ENCODE measurements at places on chromosomes 7 and 10. TPM values are rescaled to one million over a fixed set of nuclear protein-coding genes. Genes with fewer than 3 reads are reported as not detected.

The FAM241B gene
- not detected for total RNA-seq

DNA sequence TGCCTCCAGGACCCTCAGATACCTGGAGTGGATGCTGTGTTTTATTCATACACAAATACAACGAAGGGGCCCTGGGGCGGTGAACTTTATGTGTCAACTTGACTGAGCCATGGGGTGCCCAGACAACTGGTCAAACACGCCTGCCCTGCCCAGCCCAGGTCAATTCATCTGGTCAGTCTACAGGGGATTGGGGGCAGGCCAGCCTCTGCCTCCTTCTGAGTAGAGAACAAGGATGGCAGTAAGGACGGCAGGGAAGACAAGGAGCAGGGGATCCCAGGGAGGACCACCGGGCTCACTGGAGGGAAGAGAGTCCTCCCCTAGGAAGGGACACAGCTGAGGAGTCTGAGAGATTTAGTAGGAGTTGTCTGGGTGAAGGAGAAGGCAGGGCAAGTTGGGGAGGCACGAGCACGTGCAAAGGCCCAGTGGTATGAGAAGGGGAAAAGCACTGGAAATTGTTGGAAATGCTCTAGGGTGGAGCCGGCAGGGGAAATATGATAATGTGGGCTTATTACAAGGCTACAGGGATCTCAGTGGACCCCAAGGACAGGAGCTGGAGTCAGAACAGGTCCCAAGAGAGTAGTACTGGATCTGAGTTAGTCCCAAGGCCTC is 63.4 kb downstream of the MYL10 start:
- no peak for DNase-seq

DNA sequence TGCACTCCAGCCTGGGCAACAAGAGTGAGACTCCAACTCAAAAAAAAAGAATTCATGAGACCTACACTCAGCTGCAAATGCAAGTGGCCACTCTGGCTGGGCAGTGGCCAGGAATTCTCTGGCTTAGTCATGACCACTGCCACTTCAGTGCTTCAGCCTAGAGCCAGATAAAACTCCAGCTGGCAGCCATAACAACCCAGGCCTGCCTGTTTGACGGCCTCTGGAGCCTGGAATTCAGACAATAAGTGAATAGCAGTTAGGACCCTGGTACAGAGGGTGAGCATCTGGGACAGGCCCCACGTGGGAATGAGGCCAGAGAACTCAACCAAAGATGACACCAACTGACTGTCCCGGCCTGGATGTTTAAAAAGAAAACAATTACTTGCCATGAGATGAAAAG is 18.9 kb downstream of the RCC1L start:
- peak; percentile 91 for DNase-seq

- no peak for DNase-seq
Observed at GRCh38 chr10:43352951-43353350, 18.5 kb upstream of the FXYD4 start.

DNA sequence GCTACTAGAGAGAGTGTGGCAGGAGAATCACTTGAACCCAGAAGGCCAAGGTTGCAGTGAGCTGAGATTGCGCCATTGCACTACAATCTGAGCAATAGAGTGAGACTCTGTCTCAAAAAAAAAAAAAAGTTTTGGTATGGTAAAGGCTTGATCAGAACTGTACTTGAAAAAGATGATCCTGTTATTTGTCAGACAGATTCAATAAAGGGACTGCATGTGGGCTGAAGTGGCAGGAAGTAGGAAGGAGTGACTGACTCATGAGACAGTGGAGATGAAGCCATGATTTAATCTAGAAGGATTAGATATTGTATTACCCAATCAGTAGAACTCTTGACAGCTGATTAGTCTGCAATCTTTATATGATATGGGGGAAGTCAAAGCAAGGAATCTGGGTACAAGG is 2.7 kb upstream of the TMEM254 start:
- DNase-seq = peak; percentile 23

DNA sequence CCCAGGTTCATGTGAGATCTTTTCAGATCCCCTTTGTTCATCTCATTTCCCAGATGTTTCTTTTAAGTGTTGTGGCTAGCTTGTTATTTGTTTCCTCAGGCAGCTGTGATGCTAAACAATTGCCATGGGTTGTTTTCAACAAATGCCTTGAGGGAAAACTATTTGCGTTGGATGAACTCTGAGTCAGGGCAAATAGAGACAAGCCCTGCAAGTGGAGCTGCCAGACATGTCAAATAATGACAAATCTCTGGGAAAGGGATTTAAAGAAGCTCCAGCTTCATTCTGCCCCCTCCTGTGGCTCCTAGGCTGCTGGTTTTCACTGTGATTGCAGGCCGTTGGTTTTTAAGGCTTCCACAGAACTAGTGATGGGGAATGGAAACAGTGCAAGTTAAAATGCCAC is 272.4 kb upstream of the SP8 start:
- DNase-seq = no peak

The IMMP2L gene
- 8.5 TPM for total RNA-seq

DNA sequence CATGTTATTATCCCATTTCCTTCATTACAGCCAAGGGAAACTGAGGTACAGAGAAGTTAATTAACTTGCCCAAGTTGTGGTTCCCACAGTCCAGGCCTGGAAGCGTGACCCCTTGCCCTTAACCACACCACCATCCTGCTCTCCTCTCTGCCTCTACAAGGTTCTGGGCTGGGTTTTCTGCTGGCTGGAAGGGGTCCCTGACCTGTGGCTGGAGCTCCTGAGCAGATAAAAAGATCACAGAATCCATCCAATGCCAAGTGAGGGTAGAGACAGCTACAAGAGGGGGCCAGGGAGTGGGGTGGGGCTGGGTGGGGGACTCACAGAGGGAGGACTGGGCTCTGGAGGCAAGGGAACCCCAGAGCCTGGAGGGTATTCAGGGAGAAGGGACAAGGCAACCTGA is 9.7 kb downstream of the ASB10 start:
- DNase-seq = no peak

The STAG3 gene
- total RNA-seq = 0.96 TPM

DNA sequence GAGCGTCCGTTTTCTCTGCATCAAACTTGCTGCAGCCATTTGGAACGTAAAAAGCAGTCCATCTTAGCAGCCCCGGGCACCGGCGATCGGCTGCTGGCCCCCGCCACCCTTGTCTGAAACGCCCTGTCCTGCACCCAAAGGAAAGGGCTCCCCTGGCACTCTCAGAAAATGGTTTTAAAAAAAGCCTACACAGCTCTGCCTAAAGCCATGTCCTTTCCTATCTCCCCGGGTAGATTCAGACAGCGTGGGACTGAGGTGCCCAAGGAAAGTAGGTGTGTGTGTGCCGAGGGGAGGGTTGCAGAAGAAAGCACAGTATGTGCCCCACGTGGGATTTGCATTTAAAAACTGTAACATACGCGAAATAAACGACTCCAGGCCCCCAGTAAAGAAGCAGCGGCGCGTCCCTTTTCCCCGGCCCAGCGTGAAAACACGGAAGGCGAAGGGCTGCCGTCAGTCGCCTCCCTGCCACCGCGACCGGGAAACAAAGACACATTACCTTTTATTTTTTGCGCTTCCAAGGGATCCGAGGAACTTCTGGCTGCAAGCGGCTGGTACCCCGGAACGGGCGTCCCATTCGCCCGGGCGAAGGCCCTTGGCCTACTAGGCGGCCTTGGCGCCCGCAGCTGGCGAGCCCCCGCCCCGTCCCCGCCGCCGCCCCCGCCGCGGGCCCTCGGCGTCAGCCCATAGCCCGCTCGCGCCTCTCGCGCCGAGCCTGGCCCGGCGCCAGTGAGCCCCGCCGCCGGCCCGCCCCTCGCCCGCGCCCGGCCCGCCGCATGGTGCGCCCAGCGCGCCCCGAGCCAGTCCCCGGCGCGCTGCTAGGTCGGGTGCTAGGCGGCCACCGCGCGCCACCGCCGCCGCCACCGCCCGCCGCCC is 304.6 kb downstream of the PRPF18 start:
- no peak for DNase-seq

DNA sequence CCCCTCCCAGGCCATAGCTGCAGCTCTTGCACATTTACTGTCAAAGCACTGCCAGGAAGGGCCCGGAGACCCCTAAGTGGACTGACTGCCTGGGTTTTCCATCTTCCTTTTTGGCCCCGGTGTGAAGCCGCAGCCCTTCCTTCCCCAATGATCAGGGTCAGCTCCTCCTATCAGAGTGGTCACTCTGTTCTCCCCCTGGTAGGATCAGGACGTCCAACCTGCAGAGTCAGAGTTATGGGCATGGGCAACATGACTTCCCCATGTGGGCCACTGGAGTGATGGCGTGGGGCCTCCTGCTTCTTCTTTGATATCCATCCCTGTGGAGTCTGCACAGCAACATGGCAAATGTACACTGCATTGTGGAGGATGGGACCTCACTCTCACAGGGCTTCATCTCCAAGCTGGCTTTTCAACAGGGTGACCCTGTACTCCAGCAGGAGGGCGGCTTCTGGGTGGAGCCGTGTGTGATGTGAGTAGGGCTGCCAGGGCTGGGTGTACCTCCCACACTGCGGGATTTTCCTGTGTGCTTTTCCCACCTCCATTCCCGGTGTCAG is 6.4 kb upstream of the RAMP3 start:
- DNase-seq = no peak

DNA sequence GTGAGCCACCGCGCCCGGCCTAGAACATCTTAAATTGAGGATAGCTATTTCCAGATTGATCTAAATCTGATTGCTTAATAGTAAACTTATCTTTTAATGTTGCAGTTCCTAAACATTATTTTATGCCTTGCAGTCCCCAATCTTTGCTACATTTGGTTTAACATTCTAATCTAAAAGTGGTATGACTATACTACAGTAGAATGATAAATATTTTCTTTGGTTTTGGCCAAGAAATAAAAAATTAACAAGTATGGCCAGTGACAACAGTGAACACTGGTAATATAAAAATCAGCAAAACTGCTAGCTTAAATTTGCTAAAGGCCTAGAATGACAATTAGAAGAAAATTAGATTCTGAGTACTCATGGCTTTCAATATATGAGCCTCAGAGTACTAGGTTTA is 73.5 kb downstream of the CDK6 start:
- no peak for DNase-seq

DNA sequence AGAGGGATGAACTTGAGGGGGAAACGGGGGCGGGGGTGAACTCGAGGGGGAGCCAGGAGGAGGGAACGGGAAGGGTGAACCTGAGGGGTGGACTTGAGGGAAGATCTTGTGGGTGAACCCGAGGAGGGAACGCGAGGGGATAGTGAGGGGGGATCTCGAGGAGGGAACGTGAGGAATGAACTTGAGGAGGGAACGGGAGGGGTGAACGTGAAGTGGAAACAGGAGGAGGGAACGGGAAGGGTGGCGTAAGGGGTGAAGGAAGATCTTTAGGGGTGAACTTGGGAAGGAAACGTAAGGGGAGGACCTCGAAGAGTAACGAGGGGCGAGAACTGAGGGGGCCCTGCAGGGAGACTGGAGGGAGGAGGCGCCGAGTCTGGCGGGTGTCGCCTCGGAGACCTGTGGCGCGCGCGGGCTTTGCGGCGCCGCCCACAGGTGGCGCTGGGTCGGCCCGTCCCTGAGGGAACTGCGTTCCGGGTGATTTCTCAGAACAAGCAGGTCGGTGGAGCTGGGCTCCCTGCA is 651 bp downstream of the MYO3A start:
- no peak for DNase-seq

The SLC26A5 gene
- total RNA-seq = not detected

- no peak for DNase-seq
Observed at GRCh38 chr10:75649466-75649865, 218.0 kb downstream of the LRMDA start.

DNA sequence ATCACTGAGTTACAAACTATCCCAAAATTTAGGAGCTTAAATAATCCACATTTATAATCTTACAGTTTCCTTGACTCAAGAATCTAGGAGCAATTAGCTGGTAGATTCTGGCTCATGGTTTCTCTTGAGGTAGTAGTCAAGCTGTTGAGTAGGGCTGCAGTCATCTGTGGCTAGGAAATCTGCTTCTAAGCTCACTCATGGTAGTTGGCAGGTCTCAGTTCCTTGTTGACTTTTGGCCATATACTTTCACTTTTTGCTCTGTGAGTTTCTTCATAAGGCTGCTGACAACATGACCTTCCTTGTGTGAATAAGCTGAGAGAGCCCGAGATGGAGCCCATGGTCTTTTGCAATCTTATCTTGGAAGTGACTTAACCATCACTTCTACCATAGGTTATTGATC is 10.8 kb upstream of the ETV1 start:
- DNase-seq = no peak

DNA sequence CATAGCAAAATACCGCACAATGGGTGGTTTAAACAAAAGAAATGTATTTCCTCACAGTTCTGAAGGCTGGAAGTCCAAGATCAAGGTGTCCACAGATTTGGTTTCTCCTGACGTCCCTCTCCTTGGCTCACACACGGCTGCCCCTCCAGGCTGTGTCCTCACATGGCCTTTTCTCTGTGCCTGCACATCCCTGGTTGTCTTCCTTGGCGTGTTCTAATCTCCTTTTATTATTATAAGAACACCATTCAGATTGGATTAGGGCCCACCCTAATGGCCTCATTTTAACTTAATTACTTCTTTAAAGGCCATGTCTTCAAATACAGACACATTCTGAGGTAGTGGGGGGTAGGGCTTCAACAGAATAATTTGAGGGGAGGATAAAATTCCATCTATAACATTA is 87.9 kb downstream of the FZD1 start:
- no peak for DNase-seq

The HHEX gene
- 0.06 TPM for total RNA-seq

GRCh38 chr7:29194206-29194593 is 375 bp upstream of the CHN2 start:
- DNase-seq = no peak

DNA sequence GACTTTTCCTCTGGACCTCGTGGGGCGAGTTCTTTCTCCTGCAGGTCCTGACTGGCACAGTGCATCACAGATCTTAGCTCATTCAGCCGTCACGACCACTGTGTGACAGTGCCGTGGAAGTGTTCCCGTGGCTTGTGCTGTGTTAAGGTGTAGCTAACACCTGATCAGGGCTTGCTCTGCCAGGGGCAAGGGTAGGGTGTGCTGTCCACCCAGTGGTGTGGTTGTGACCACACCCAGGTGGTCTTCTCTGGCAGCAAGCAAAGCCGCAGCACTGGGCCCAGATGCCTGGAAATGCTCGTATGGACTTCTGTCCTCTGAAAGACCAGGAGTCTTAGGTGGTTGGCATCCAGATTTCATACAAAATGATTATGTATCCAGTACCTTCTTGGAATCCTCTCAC is 86.2 kb downstream of the GLRX3 start:
- DNase-seq = no peak
